ENCODE measurements at places on chromosomes 1 and 21. TPM values are rescaled to one million over a fixed set of nuclear protein-coding genes. Genes with fewer than 3 reads are reported as not detected.

The POLR3C gene
- 58.6 TPM for total RNA-seq

The KCNK1 gene
- 2.9 TPM for total RNA-seq

The SYF2 gene
- 44.7 TPM for total RNA-seq

The C1orf141 gene
- 0.65 TPM for total RNA-seq

The MFAP2 gene
- total RNA-seq, result 47.7 TPM

The ANKRD35 gene
- 3.9 TPM for total RNA-seq

The DNALI1 gene
- 13.7 TPM for total RNA-seq

The AADACL3 gene
- total RNA-seq, result not detected

The PEAR1 gene
- 10.8 TPM for total RNA-seq

The CEP170 gene
- 207 TPM for total RNA-seq

The FGR gene
- total RNA-seq, result not detected

The ST6GALNAC3 gene
- total RNA-seq, result 3.1 TPM

The PGBD5 gene
- not detected for total RNA-seq

The AK5 gene
- 13.5 TPM for total RNA-seq

The GPR161 gene
- 7.0 TPM for total RNA-seq

The SLAMF7 gene
- total RNA-seq, result not detected
